LHCN-M2 (cell line): ENCODE measurements at places on chromosomes 6 and 20. TPM values are rescaled to one million over a fixed set of nuclear protein-coding genes. Genes with fewer than 3 reads are reported as not detected.

DNA sequence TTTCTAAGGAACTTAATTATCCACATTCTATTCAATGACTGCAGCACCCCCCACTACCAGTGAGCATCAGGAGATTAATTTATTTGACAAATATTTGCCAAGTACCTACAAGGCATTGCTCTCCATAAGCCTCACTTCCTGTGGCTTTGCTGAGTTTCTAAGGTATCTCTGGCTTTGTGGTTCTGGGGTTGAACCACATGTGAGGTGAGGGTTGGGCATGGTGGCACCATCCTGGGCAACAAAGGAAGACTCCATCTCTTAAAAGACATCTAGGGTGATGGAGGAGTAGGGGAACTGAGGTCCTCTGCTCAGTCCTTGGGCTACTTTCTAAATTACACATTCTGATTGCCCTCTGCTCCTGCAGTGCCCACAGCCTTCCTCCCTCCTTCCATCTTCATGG lies 25.5 kb upstream of the WFDC2 start:
- no peak for DNase-seq

C6orf141 gene
- 4.5 and 6.5 TPM in 2 replicates for total RNA-seq

FILIP1 gene
- under 0.01 TPM in 1 of 2 replicates, not detected in the other for total RNA-seq

FHL5 gene
- total RNA-seq, result not detected in 2 replicates

C20orf202 gene
- not detected in 2 replicates for total RNA-seq

CRYBG1 gene
- total RNA-seq, result 43.6 and 48.6 TPM in 2 replicates
